ENCODE measurements at places on chromosomes 1 and 21.

DNA sequence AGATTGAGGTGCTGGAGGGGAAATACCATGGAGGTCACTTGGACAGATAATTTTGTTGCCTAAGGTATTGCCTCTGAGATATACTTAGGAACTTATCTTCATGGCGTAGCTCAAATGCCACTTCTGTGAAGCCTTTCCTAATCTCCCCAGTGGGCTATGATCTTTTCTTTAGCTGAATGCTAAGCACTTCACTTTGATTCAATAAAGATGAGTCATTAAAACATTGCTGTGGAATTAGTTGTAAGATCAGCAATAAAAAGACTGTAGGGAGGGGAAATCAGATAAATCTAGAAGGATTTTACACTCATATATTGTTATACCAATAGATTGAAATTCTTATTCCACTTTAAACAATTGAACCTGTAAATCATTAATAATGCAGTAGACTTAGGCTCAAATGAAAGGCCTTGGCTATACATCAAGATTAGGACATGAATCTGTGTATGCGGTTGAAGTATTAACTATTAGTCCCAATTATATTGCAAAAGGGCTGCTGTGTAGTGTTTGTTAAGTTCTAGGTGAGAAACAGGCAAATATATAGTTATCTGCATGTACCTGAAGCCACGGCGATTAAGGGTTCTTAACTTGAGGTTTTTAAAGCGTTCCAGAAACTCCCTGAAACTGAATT, 19.2 kb upstream of the MAGOH start:
- DNase-seq, result no peak

DNA sequence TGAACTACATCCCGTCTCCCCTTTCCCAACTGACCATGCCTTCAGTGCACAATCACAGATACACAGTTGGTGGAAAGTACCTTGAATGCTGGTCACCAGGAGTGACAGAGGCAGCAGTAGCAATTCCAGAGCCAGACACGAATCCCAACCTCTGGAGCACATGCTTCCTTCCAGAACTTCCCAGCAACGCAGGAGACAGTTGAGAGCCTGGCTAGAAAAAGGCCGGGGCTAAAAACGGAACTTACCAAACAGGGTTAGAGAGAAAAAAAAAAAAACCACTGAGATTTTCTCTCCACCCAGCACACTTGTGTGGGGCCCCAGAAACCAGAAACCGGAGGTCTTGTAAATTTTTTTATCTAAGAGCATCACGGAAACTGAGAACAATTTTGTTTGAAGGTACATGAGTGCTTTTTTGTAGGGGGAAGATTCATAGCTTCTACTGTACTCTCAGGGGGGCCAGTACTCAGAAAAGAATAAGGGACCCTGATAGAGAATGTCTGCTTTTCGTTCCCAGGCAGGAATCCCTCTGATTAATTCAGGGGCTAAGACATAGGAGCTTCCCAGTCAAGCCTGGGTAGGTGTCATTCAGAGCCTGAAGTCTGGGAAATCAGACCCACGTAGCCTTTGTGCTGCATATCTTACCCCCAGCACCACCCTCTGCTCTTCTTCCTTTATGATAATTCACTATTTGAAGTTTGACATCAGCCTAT, at the start of gene CD48:
Gene CD48 (minus strand): TSS at position 221 of the 710 bp plus-strand sequence. CDS start 59 bp downstream, at position 162.
- no peak for DNase-seq

DNA sequence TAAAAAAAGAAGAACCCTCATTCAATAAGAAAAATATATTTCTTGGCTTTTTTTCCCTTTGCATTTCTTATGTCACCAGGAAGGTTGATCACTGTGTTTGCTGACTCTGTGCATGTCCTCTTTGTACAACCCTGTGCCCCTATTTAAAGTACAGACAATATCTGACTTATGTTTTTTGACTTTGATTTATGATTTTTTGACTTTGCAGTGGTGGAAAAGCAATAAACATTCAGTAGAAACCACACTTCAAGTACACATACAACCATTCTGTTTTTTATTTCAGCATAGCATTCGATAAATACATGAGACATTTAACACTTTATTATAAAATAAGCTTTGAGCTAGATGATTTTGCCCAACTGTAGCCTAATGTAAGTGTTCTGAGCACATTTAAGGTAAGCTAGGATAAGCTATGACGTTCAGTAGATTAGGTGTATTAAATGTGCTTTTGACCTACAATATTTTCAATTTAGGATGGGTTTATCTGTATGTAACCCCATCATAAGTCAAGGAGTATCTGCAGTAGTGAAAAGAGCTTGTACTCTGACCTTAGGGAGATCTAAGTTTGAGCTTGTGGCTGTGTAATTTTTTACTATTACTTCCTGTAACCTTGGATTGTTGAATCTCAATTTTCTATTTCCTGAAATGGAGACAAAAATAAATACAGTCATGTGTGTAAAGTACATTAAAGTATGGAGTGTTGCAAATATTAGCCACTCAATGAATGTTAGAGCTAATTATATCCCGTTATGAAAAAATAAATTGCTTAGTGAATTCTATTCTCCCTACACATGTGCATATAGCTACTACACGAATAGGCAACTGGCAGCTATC, 1.2 kb downstream of the RNASEL start:
- no peak for DNase-seq

DNA sequence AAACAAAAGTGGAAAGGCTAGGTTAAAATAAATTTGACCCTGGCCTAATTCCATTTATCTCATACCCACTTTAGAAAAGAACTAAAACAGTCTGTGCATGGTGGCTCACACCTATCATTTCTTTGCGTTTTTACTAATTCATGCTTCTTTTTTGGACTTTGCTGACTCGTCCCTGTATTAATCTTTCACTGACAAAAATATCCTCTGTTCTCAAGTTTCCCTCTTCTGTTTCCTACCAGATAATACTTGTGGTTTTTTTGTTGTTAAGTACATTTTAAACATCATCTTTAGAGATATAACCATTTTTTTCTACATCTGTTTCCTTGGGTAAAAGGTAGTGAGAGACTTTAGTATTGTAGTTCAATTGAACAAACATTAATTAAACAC, 11.5 kb downstream of the CNST start:
- no peak for DNase-seq

GRCh38 chr1:226946285-226946684, 6.2 kb downstream of the COQ8A start:
- no peak for DNase-seq

DNA sequence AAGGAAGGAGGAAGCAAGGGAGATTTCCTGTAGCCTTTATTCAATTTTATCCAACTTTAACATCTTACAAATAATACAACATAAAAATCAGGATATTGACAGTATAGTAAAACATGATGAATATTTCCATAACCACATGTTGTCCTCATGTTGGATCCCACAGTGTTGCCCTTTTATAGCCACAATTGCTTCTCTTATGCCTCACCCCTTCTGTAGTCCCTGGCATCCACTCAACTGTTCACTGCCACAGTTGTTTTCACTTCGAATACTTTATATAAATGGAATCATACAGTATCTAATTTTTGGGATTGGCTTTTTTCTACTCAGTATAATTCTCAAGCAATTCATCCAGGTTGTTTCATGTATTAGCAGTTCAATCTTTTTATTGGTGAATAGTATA, 44.8 kb downstream of the SRSF11 start:
- DNase-seq, result no peak

- DNase-seq, result peak; percentile 38
These were observed 16.6 kb upstream of the IPP start for GRCh38 chr1:45767035-45767434.

GRCh38 chr1:111085676-111086075, 54.2 kb downstream of the DRAM2 start:
- no peak for DNase-seq

Measured in tongue (tissue), 3 donors.